Renal cortical epithelial cell (primary cell): ENCODE measurements at places on chromosomes 7 and 10. TPM values are rescaled to one million over a fixed set of nuclear protein-coding genes. Genes with fewer than 3 reads are reported as not detected.

MBL2 gene
- not detected in 2 replicates for total RNA-seq

CFAP46 gene
- total RNA-seq = 2.4 and 6.1 TPM in 2 replicates

KDM7A gene
- 3.3 and 7.2 TPM in 2 replicates for total RNA-seq

UNCX gene
- total RNA-seq = not detected in 2 replicates

STAM gene
- 15.6 and 37.9 TPM in 2 replicates for total RNA-seq

HOGA1 gene
- 72.3 and 121 TPM in 2 replicates for total RNA-seq

CPA2 gene
- not detected in 2 replicates for total RNA-seq

DNA sequence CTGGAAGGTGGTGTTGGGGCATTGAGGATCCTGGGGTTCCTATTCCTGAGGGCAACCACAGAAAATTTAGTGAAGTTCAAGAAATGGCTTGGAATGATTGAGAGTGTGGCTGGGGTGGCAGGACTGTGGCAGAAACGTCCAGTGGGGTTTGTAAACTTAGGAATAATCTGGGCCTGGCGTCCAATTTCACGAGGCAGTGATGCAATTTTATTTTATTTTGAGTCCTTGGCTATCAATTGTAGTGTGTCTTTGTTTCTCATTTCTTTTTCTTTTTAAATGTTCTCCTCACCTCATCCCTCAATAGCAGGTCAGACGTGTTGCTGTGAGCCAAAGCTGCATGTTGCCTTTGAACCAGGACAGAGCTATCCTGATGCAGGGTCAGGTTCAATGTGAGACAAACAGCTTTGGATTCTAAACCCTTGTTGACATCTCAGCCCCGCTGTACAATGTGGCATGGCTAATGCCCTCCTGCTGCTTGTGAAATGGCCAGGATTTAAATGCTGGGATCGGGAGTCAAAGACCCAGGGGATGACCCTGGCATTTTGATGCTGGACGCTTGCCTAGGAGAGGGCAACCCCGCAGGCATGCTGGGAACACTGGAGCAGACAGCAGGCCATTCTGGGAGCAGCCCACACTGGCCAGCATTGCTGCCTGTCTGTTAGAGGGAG, 64.8 kb downstream of the RBM20 start:
- DNase-seq = no peak

DNA sequence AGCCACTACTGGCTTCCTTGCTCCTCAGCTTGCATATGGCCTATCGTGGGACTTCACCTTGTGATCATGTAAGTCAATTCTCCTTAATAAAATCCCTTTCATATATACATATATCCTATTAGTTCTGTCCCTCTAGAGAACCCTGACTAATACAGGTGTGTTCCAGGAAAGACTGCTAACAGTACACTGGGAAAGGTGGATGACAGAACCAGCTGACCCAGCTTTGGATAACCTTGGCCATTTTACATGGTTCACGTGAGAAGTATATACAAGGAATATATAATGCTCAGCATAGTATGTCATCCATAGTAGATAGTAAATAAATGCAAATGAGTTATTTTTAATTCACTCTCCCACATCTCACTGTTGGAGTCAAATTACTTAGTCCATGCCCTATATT, 1003.5 kb downstream of the SORCS3 start:
- DNase-seq = no peak

DNA sequence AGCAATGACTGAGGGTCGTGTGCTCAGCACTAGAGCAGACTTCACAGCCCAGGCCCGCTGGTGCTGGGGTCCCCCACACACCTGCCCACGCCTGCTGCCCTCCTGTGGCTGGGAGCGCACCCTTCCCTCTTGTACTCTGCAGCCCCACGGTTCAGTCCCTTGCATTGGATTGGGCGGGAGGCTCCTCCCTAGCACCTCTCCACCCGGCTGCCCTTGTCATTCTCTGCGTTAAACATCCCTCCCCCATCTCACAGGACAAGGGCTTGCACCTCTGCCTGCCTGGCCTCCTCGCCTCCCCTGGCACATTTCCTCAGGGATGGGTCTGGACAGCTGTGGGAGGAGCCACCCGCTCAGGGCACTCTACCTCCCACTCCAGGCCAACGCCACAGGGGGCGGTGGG, 68.6 kb downstream of the ALOX5 start:
- DNase-seq = no peak

GRCh38 chr10:121033366-121033765, 182.2 kb downstream of the WDR11 start:
- DNase-seq = no peak

DNA sequence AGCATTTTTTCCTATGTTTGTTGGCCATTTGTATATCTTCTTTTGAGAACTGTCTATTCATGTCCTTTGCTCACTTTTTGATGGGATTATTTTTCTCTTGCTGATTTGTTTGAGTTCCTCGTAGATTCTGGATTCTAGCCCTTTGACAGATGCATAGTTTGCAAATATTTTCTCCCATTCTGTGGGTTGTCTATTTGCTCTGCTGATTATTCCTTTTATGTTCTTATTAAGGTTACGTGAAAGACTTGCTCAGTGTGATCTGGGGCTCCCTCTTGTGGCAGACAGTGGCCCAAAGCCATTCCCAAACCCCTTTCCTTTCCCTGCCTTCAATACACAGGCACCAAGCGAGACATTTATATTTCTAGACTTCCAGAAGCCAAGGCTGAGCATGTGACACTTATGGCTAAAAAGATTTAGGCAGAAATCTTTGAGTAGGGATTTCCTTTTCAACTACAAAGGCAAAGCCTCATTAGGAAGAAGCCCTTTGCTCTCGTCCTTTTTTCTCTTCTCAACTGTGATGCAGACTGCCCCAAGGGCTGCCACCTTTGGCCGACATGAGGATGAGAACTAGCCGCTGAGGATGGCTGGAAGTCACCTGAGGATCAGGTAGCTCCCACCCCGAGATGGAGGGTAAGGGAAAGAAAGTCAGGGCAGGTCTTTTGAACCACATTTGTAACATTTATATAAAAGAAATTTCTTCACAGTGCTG, 23.6 kb downstream of the ST8SIA6 start:
- DNase-seq = peak; percentile 68

DNA sequence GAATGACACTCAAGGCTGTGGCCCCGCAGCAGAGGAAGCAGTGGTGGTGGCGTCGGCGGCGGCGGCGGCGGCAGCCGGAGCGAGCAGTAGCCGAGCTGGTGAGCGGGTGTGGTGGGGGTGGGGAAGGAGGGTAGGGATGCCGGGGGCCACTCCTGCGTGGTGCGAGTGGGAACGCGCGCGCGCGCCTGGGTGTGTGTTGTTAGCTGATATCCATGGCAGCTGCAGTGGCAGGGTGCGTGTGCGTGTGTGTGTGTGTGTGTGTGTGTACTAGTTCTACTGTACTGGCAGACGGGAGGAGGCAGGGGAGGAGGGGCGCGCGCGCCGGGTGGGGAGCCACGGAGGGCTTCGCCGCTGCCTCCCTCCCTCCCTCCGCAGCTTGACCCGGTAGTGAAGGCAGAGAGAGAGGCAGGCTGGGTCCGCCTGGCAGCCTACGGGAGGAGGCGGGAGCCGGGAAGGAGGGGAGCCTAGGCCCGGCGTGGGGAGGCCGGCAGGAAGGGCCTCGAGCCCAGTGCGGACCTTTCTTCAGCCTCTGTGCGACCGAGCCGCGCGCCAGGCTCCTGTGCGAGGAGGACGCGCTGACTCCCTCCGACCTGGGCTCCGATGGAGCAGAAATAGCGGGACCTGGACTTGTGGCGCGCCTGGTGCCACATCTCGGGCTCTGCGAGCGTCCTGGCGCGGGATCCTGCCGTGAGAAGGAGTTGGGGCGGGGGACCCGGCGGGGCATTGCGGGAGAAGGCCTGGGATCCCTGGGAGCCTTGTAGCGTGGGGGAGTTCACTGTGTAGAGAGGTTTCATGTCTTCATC, at the start of gene MAGI2:
Gene MAGI2 (minus strand): TSS at position 110 of the 803 bp plus-strand sequence. CDS start 347 bp downstream, outside the sequence.
- peak; percentile 27 for DNase-seq

GRCh38 chr7:98282703-98283102, 1.2 kb downstream of the BRI3 start:
- peak; percentile 38 for DNase-seq

DNA sequence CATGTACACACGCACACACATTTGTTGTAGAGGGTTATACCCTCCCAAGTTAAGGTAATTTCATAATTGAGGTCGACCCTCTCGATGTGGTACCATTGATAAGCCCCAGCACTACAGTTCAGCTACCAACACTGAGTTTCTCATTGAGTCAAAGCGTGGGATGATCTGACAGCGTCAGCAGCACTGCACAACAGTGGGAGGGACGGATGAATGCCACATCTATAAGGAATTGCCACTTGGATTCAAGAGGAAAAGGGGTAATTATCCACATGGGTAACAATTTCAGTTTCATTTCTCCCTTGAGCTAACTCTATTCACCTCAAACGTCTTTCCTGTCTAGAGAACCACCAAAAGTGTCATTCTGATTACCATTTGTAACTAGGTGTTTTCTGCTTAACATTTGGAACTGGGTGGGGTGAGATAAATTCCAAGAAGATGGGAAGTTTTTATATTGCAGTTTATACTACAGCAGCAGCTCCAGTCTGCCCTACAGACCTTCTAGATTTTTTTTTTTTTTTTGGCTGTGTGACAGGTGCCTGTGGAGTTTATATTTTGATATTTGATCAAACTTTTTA, 342.9 kb downstream of the AUTS2 start:
- no peak for DNase-seq

GRCh38 chr7:30694218-30694745, 12.0 kb upstream of the CRHR2 start:
- no peak for DNase-seq

GRCh38 chr7:154892459-154892858, 110.5 kb downstream of the PAXIP1 start:
- no peak for DNase-seq

DNA sequence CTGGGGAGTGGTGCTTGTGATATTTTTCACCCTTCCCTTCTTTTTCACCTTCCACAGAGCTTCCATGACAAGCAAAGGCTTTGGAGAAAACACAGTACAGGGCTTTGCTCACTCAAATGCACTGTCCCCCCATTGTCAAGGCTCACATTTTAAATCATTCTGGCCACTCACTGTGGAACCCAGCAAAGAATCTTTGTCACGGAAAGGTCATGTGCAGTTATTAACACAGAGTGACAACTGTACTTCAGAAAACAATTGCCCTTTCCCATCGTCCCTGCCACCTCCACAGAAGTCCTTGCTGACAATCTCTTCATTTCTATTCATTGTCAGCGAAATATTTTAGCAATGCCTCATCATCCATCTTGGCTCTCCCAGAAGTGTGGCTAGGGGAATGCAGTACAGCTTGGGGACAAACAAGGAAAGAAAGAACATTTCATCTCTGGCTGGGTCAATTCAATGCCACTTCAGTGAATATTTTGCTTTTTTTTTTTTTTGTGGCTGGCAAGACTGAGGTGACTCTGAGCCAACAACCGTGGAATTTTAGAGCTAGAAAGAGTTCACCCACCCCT, 851.0 kb downstream of the KCNMA1 start:
- DNase-seq = no peak

- peak; percentile 98 for DNase-seq
These were observed 35.0 kb downstream of the LAMB4 start for GRCh38 chr7:108094933-108095710.
